ENCODE measurements at places on chromosomes 13 and 19.

DNA sequence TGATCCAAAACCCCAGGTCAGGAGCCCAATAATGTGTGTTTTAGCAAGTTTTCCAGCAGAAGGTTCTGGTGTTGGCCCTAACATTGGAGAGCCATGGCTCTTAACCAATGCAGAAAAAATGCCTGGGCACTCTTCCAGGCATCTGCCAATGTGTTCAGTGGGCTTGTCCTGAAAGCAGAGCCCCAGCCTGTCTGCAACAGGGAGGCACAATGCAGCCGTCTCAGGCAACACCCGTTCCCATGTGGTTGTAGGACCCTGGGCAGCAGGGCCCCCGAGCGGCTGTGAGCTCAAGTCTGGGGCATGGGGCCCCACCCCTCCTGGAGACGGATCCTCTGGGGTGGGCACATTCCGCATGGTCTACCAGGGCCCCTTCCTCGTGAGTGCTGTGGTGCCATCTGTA lies 58.1 kb upstream of the SIAH3 start:
- DNase-seq = no peak

- no peak for DNase-seq
These were observed 3.6 kb upstream of the DPY19L3 start for GRCh38 chr19:32401992-32402391.

- peak; percentile 2 for DNase-seq
These were observed 15.0 kb downstream of the ZNF350 start for GRCh38 chr19:51971624-51972023.

DNA sequence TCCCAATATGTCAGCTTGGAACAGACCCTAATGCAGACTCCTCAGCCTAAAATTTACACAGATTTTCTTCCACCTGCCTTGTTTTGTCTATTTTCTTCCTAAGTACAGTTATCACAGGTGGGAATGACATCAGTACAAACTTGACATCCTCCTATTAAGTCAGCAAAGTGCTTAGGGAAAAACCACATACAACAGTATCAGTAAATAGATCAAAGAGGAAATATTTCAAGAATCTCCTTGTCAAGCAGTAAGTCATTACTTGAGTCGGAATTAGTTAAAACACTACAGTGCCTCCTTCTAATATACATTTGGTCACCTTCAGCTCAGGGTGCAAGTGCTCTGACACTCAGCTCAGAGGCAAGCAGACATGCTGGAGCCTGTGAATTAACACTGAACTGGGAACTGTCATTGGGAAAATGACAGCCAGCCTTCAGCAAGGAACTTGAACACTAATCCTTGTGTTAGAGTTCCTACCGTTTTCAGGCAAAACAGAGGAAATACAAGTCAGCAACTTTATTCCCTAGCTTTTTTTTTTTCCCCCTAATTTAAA lies 394.3 kb upstream of the HTR2A start:
- DNase-seq = no peak

DNA sequence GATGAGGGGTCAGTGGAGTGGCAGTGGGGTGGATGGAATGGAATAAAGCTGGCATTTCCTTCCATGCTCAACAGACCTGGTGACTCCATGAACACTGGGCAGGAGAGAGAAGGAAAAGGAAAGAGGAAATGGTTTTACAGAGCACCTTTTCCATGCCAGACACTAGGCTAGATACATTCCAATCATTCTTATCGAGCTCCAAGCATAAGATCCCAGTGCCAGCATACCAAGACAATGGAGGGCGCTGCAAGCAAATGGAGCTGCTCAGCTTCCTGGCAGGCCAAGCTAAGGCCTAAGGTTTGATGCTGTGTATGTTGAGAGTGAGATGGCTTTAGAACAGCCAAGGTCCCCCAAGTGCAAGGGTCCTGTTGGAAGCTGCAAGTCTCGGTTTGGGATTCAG lies 113.2 kb downstream of the HSPH1 start:
- no peak for DNase-seq

DNA sequence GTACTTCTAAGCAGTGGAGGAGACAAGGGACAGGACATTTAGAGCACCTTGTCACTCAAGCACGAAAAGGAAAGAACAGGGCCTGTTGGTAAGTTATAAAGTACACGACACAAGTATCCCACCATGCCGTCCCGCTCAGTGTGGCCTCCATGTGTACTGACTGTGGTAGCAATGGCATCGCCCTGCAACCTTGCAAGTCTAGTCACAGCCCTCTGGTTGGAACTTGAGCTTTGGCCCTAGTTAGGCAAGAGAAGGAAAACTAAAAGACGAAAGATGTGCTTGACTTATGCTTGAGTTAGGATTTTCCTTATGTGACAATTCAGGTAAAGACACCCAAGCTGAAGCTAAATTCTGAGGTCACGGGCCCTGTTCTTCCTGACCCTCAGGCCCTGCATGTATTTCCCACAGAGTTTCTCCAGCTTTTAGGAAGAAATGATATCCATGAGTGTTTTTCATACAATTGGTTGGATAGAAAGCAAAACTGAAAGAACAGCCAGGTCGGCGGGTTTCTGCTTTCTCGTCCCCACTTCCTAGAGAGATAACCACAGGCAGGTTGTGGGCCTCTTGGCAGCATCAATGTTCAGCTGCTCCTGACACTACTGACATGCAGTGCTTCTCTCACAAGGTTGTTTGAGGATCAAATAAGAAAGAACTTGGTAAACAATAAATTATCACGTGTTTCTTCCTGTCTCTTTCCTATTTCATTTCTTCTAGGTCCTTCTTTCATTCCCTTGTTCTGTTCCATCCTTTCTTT lies 216.2 kb downstream of the IRS2 start:
- DNase-seq = no peak

DNA sequence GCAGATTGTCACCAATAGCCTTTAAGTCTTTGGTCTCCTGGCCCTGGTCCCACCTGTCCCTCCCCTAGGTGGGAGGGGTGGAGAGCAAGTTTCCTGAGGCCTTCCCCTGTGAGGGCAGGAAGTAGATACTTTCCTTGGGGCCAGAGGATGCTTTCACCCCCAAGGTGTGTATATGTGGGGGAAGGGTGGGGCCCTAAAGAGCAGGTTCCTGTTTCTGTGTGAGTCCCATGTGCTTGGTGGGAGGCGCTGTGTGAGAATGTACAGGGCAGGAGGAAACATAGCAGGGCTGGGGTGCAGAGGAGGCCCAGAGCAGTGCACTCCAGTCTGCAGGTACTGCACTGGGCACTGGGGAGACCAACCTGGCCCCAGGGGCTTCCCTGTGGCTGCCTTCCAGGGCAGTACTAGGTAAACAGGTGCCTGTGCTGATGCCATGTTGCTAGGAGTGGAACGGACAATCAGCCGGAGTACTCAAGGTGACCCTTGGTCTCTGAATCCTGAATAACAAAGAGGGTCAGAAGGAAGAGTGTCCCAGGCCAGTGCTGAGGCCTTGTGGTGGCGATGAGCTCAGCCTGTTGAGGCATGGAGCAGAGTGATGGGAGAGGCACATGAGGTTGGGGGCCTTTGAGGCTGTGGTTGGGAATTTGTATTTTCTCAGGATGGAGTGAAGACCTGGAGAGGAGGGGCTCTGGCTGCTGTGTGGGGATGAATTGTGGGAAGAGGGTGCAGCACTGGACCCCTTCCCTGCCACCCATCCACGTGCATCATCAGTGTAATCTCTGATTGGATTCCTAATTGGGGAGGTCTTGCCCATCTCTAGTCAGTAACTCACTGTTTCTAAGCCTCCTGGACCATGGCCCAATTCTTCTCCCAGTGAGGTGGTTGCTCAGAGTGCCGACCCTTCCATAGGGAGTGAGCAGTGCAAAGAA lies 5.1 kb downstream of the EGLN2 start:
- no peak for DNase-seq

GRCh38 chr13:30114571-30115256 lies 192.6 kb downstream of the KATNAL1 start:
- DNase-seq = peak; percentile 82

DNA sequence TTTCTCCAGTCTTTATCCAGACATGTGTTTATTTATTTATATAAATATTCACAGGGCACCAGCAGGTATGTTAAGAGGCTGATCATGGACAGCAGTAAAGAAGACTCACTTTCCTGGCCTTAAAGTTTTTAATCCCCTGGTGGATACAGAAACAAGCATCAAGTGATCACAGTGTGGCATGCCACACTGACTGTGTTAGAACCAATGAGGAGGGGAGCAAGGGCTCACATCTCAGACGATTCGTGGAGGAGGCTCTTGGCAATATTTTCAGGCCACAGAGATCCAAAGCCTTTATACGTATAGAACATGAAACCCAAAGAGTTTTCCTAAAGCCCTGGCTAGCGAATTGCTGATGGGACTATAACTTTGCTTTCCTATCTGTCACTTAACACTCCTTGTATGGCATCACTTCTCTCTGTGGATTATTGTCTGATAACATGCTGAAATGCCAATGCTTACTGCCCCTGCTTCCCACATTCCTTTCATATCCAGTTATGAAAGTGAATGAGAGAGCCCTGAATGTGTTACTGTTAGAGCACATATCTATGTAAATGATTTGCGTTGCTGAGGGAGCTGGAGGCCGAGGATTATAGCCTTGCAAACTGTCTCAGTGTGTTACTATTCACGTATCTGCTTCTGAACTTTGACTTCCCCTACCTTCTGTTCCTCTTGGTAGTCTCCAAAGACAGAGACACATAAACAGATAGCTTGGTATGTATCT lies 37.6 kb downstream of the POLR1D start:
- no peak for DNase-seq

GRCh38 chr13:80307401-80307987 lies 33.4 kb downstream of the SPRY2 start:
- DNase-seq = no peak

GRCh38 chr13:94666065-94666464 lies 46.3 kb downstream of the SOX21 start:
- no peak for DNase-seq

DNA sequence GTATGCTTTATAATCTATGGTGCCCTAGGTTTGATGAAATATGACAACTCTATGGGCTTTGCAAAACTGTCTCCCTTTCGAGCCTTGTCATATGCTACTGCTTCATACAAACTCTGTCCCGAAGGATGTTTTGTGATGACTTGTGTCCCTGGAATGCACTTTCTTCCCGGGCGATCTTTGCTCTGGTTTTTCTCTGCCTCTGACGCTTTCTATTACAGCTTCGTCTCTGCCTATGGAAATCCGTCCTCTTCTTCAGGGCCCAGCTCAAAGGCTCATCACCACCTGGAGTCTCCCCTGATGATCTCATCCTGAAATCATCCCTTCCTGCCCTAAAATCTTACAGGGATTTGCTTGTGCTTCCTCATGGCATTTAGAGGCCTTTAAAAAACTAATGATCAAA lies 191.5 kb upstream of the KL start:
- no peak for DNase-seq

DNA sequence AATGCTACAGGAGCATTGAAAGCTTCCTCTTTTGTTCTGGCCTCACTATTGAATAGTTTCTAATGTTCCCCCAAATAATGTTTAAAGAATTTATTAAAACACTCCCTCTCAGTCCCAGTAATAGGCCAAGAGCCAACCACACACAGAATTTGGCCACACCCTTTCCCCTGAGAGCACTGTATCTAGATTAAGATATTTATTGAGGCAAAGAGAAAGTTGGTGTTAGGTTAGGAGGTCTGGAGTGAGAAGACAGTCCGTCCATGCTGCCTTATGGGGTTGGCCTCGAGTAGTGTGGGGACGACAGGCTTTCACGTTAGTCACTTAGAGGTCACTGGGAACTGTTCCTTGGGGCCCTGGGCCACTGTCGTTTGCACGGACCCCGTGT lies 122.9 kb upstream of the RNF113B start:
- no peak for DNase-seq

GRCh38 chr19:6125571-6125989 lies 9.9 kb upstream of the ACSBG2 start:
- peak; percentile 77 for DNase-seq

- DNase-seq = no peak
These were observed 1148.2 kb upstream of the PCDH9 start for GRCh38 chr13:68378294-68378693.

DNA sequence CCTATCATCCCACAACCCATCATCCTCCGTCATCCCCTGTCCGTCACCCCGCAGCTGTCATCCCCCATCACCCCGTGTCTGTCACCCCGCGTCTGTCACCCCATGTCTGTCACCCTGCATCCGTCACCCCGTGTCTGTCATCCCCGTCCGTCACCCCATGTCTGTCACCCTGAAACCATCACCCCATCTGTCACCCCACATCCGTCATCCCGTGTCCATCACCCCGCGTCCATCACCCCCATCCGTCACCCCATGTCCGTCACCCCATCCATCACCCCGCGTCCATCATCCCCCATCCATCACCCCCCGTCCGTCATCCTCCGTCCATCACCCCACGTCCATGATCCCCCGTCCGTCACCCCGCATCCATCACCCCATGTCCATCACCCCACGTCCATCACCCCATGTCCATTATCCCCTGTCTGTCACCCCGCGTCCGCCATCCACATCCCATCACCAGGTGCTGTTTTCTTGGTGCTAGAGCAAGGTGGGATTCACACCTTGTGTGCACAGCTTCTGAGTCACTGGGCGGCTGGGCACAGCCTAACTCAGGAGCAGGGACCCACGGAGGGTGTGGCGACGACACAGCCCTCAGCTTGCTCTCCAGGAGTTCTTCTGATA lies 24.2 kb downstream of the RASA3 start:
- no peak for DNase-seq

- peak; percentile 64 for DNase-seq
These were observed 9.1 kb downstream of the SLITRK5 start for GRCh38 chr13:87680298-87680697.

DNA sequence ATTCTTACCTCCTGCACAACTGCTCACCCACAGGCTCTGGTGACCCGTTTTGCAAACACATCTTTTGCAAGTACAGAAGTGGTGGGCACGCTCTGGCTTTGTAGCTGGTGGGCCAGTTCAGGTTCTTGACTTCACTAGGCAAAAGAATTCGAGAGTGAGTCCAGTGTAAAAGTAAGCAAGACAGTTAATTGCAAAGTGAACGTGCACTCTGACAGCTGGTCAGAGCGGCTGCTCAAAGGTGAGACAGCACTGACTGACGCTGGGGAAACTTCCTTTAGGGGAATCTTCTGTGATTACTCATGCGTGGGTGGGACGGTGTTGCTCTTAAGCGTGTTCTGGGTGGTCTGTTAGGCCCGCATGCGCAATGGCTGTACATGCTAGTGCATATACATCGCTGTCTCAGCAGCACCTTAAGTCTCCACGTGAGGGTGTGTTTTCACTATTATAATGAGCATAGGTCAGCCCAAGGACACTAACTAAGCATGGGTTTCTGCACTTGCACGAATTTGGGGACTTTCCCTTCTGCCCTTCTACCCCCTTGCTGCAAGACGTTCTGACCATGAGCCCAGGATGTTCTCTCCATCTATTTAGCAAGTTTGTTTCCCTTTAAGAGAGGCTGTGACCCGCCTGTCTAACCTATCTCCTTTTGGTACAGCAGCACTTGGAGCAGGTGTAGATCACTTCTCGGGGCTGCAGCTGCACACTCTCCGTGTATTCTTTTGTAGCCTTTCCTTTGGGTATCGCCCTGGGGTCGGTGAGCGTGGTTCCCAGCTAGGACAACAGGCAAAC lies 30.2 kb upstream of the CD33 start:
- DNase-seq = no peak
